Endothelial cell (in vitro differentiated cells): ENCODE measurements at places on chromosomes 7 and 10.

GRCh38 chr10:124217906-124218804, 124.8 kb upstream of the CHST15 start:
- DNase-seq, result no peak

GRCh38 chr7:28872226-28872625, 85.9 kb downstream of the TRIL start:
- no peak for DNase-seq

- no peak for DNase-seq
Measured at GRCh38 chr7:96217147-96217546, 104.8 kb downstream of the SLC25A13 start.

GRCh38 chr10:96890172-96890513, 58.0 kb downstream of the LCOR start:
- DNase-seq, result no peak

GRCh38 chr10:51075043-51075872, 971 bp downstream of the PRKG1 start:
- DNase-seq, result no peak

- no peak for DNase-seq
Measured at GRCh38 chr7:28128608-28129007, 52.0 kb downstream of the JAZF1 start.

GRCh38 chr7:34015651-34016050, 110.3 kb downstream of the BMPER start:
- DNase-seq, result no peak

DNA sequence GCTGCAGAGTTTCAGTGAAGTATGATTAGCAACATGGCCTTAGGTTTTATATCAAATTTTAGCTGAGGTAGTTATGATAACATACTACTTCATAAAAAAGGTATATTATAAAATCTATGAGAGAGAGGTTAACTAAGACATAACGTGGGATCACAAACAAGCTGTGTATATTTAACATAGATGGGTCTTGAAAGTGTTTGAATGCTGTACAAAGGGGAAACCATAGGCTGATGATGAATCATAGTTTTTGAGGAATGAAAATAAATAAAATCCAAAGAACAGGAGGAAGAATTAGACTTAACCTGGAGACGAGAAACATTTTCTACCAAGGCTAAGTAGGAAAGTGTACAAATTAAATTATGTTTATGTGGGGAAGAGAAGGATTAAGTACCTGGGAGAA, 119.0 kb downstream of the GNAI1 start:
- DNase-seq, result no peak

DNA sequence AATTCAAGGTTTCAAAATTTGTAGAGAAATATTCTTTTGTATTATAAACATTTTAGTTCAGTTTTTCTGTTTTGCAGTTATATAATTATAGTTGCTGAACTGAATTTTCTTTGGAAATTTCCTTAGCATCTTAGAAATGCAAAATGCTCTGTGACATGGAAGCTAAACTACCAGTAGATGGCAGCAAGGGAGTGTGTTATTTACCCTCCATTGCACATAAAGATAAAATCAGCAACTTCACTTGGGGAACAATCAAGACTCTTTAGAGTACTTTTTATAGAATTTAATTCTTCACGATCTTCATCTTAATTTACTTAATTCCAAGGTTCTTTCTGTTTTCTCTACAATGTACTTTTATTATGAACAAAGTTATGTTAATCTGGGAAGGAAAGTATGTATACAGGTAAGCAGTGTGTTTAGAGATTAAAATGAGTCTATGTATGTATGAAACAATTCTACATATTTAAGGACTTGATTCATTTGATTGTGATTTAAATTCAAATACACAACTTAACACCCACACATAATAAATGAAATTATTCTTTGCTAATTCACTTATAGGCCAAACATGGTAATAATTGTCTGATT, 404.2 kb downstream of the THSD7A start:
- DNase-seq, result peak; percentile 9

GRCh38 chr7:104328296-104328969, at the start of gene LHFPL3:
LHFPL3 (plus strand) TSS chr7:104328603.
- DNase-seq, result peak; percentile 16

- DNase-seq, result no peak
Measured at GRCh38 chr7:23959821-23960220, 249.8 kb downstream of the STK31 start.

GRCh38 chr7:106613848-106614560, 47.0 kb downstream of the CCDC71L start:
- DNase-seq, result no peak

DNA sequence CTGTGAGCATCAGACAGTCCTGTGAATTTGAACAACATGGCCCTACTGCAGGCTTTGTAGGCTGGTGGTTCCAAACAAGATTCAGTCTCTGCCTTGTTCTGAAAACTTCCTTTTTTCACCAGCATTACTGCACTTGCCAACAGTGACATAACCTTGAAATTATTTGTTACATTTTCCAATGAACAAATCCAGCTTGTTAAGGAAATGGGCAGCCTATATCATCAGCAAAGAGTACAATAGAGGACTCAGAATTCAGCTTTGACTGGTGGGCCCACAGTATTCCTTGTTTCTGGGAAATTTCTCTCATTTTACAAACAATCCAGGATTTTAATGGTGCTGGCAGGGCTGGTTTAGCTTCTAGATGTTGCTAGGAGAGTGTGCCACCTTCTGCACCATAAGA, 703.7 kb upstream of the FZD8 start:
- DNase-seq, result no peak
